ENCODE measurements at places on chromosomes 6 and 20.

DNA sequence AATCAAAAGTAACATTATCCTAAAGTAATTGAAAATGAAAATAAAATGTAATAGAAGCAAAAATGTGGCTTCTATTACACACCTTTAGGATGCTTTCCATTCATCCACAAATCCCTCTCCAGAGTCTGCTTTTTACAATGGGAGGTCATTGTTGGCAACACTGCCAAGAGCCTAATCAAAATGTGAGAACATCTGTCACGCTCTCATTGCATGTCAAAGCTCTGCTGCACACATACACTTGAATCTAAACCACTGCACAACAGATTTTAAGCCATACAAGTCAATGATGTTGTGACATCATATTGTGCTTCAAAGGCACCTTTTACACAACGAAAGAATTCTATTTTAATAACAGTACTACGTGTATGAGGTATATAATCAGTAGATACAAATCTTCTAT is 82.1 kb downstream of the PREP start:
- DNase-seq, result no peak

DNA sequence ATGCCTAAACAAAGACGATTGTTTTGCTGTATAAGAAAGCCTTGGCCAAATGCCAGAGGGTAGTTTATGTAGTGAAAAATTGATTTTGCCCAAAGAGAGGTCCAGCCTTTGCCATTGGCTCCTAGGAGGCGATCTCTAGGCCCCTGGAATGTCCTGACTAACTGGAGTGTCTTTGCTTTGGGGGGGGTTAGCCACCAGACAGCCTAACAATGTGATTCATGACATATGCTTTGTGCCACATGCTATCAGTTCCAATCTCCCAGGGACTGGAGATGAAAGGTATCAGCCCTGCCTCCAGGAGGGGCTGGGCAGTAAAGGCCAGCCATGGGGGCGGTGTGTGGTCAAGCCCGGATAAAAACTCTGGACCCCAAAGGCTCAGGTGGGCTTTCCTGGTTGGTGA is 32.7 kb upstream of the TUBB2A start:
- DNase-seq, result no peak

- DNase-seq, result no peak
These were observed 19.7 kb downstream of the NINL start for GRCh38 chr20:25565578-25566157.

DNA sequence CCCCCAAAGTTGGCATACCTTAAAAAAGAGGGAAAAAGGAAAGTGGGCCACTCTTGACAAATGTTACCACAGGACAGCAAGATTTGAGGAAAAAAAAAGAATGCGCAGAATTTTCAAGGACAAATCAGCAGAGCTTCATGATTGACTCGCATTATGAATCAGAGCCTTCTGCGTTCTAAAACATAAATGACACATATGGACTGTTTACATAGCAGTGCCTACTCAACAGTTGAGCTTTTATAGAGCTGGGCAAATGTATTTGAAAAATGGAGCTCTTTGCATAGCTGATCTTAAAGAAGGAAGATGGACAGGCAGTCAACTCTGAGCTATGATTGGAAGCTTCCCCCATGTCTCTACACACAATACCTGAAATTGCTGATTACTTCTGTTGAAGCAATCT is 213.2 kb upstream of the NT5E start:
- DNase-seq, result no peak

- DNase-seq, result no peak
These were observed 576.1 kb upstream of the MARCKS start for GRCh38 chr6:113281014-113281413.

DNA sequence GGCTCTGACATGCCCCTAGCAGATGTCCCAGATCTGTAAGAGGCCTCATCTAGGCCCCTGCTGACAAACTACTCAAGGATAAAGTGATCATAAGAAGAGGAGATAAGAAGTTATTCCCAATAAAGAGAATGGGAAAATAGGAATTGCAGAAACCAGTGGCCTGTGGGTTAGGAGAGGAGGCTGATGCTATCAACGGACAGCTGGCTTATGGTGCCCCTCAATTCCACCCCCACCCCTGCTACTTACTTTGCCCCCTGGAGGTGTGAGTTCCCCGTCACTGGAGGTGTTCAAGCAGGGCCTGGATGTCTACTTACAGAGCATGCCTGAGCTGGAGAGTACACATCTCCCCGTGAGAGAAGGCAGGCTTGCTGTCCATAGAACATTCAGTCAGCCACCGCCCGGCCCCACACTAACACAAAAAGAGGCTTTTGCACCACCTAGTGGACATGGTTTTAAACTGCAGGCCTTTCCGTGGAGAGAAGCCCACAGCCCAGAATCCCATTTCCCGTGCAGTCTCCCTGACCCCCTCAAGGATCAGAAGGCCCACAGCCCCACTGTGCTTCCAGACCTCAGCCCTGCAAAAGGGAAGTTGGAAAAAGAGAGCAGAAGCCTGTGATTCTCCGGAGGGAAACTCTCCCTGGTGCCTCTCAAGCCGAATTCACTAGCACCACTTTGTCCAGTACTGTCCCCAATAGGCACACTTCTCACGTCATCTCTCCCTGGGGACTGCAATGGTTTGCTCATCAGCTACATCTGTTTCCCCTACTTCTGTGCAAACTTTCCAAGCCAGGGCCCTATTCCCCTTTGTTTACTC is 23.8 kb upstream of the BNIP5 start:
- DNase-seq, result peak; percentile 82

GRCh38 chr20:841568-842546 is 8.3 kb downstream of the FAM110A start:
- DNase-seq, result no peak

GRCh38 chr6:35391240-35391968 is 49.0 kb downstream of the PPARD start:
- DNase-seq, result no peak

DNA sequence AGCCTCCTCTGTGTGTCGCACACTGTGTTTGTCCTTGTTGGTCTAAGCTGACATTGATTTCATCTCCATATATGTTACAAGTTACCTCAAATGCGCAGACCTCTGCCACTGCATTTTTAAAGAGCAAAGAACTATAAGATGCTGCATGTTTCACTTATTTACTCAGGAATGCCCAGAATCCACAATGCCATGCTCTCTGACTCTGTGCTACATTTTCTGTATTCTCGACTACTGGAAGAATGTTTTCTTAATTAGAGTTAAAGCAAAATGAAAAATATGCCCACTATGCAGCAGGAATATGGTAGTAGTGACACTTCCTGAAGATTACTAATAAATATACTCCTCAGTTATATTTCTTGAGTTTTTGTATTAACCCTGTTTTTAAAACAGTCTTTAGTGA is 296.4 kb downstream of the HACE1 start:
- DNase-seq, result no peak

All from CD4-positive, alpha-beta T cell (primary cell).